ENCODE measurements at places on chromosomes 4 and X.

DNA sequence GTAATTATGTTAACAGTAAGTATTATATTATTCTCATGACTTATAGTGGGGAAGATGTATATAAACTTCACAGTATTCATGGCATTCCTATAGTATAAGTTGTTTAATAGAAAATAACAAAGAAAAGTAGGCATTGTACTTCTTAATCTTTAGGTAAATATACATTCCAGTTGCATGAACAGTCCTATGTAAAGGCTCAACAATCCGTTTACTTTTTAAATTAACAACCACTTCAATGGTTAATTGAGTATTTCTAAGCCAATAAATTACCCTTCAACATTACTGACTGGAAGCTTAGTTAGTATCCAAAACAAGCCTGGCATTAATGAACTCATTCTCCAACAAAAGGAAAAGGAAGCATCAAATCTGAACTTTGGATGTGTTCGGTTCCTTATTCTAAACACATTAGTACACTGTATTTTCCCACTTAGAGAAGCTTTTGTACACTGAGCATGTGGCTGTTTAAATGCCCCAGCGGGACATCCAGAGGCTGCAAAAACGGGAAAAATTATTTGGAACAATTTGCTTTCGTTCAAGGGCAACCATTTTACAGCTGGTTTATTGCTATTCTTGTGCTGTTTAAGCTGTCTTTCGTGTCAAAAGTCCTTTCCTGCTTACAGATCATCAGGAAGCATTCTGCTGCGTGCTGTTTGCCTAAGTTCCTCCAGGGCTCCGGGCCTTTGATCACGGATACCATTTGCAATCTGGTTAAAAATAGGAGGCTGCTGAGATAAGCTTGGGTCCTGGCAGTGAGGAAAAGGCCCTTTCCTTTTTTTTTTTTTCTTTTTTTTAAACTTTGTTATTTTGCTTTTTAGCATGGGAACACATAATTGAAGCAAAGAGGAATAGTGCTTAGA lies 460.3 kb downstream of the SPRY1 start:
- no peak for DNase-seq

GRCh38 chr4:24668956-24669355 lies 84.6 kb upstream of the DHX15 start:
- DNase-seq, result no peak

- DNase-seq, result peak; percentile 65
These were observed 819 bp downstream of the KIAA0232 start for GRCh38 chr4:6783111-6783981.

GRCh38 chr4:72779241-72779640 lies 210.2 kb upstream of the ADAMTS3 start:
- no peak for DNase-seq

DNA sequence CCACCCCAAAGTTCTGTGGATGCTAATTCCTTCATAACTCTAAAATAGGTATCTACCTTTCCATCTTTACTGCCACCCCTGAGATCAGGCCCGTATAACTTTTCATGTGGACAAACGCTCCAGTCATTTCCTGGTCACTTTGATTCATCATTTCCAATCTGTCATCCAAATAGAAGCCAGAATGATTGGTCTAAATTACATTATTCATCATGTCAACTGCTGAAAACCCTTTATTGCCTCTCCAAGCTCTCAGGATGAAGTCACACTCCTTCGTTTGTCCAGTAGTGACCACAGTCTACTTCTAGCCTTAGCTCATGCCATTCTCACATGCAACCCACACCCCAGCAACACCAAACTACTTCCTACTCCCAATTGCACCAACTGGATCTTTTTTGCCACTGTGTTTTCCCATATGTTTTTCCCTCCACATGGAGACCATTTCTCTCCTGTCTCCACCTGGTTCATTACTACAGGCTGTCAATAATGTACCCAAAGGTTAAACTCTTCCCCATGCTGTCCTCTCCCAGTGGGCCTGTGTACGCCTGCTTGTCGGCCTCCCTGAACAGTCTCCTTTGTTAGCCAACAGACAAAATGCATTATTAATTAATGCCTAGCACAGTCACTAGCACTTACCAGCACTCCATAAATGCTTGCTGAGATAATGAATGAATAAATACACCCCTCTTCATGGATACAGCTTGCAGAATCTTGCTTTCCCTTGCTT lies 382.6 kb upstream of the NOCT start:
- DNase-seq, result no peak

- DNase-seq, result no peak
These were observed 23.5 kb downstream of the HAUS3 start for GRCh38 chr4:2218436-2218835.

DNA sequence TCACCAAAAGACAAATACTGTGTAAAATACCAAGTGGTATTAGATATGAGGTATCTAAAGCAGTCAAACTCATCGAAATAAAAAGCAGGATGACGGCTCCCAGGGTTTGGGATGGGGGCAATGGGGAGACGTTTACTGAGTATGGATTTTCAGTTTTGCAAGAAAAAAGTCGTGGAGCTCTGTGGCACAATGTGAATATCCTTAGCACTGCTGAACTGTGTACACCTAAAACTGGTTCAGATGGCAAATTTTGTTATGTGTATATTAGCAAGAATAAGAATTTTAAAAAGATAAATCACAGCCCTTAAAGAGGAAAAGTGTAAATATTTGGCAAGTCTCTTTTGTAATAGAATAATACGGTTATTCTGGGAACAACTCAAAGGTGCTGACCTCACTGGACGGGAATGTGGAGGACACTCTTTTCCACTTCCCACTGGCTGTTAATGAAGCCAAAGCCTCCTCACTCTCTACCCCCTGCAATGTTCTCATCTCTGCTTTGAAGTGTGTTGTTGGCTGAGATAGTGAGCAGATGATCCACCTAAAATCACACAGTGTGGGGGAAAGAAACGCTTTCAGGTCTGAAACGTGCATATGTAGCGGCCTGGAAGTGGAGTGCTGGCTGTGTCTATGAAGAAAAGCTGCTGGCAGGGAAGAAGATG lies 49.2 kb downstream of the SEL1L3 start:
- no peak for DNase-seq

DNA sequence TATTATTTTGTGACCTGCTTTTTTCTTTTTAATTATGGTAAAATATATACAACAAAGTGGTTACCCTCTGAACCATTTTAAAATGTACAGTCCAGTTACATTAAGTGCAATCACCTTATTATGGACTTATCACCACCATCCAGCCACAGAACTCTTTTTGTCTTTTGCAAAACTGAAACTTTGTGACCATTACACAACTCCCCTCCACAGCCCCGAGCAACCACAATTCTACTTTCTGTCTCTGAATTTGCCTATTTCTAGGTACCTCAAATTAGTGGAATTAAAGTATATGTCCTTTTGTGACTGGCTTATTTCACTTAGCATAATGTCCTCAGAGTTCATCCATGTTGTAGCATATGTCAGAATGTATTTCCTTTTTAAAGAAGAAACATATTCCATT lies 39.3 kb upstream of the WWC2 start:
- DNase-seq, result no peak

GRCh38 chrX:275967-276580 lies 5.1 kb upstream of the PLCXD1 start:
- peak; percentile 21 for DNase-seq

GRCh38 chr4:117331817-117332216 lies 246.4 kb upstream of the TRAM1L1 start:
- DNase-seq, result no peak

DNA sequence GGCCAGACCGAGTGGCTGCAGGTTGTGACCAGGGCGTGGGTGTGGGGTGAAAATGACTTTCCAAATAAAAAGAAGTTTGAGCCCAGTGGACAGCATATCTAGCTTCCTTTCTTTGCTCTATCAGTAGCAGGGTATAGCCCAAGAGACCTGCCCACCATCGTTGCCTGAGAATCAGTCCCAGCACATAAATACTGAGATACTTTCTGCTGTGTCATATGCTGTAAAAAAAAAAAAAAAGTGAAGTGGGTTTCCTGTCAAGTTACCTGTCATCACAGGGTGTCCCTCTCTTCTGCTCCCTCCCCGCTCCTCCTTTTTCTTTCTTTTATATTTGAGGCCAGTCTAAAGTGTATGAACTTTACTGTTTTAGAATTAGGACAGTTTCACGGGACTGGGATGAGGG lies 330.3 kb upstream of the BOD1L1 start:
- no peak for DNase-seq

GRCh38 chrX:45524296-45524695 lies 323.6 kb upstream of the DIPK2B start:
- DNase-seq, result no peak

DNA sequence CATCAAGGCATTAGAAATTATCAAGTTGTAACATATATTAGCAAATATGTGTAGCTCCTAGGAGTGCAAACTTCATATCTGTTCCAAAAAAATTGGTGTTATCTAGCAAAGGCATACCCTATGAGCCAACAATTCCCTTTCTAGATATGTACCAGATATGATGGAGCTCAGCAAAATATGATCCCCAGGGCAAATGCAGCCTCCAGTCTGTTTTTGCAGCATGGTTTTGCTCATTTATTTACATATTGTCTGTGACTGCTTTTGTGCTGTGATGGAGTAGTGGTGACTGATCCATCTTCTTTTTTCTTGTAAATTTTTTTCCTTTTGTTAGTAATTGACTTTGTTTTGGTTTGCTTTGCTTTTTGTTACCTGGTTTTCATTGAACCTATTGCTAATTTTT lies 41.0 kb downstream of the CEP135 start:
- DNase-seq, result no peak

- no peak for DNase-seq
These were observed 292.9 kb downstream of the TLL1 start for GRCh38 chr4:166165829-166166420.
